8988T (cell line): ENCODE measurements at places on chromosomes 7 and 10.

DNA sequence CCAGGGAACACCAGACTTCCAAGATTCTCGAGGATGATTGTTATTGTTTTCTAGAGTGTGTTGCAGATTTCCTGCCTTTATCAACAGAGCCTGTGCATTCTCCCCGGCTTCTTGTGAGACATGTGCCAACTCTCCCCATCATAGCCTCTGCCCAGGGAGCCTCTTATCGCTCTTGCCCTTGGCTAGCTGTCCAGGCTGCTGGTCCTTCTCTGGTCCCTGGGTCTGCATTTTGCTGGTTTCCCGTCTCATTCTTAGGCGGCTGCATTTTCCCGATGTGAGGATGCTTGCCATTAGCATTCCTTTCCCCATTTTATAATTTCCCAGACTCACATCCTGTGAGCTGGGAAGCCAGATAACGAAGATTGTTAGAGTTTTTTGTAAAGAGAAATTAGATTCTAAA lies 15.2 kb downstream of the SLC13A4 start:
- DNase-seq, result no peak

DNA sequence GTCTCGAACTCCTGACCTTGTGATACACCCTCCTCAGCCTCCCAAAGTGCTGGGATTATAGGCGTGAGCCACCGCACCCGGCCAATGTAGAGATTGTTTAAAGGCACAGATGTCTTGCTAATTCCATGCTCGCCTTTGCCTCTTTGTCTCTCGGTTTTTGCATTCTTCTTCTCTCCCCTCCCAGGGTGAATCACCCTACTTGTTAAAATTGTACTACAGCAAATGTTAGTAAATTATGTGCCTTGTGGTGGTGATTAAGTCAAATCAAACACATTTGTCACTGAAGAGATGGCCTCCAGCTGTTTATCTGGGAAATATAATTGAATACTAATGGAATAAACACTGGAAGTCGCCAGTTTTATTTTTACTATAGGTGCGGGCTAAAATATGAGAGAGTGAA lies 384.4 kb upstream of the AUTS2 start:
- DNase-seq, result no peak

DNA sequence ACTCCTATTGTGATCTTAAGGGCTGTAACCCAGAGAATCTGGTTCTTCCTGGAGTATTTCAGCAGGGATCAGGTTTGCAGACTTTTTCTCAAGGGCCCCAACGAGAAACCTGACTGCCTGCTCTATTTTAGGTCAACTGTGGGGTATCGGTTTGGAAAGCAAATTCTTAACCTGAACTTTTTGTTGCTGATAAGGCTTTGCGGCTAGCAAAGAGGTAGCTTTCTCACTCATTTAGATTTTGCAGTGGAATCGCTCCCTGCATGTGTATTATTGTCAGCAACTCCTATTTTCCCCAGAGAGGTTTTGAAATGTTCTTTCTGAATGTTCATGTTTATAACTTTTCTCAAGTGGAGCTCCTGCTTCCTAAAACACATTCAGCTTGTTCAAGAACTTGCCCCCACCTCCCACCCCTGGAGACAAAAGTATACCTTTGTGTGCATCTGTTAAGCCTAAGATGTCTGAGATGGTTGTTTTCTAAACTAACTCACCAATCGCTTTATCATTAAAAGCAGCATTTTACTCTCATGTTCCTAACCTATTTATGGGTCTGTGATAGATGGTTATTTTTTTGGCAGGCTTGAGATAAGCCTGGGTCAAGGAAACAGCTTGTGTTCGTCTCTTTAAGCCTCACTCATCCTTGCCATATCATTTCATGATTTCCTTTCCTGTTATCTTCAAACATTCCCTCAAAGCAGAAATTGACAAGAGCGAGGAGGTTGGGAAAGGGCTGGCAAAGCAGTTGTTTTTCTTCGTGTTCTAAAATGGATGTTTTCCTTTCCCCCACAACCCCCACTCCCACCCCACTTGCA lies 129.8 kb downstream of the BAMBI start:
- DNase-seq, result no peak

DNA sequence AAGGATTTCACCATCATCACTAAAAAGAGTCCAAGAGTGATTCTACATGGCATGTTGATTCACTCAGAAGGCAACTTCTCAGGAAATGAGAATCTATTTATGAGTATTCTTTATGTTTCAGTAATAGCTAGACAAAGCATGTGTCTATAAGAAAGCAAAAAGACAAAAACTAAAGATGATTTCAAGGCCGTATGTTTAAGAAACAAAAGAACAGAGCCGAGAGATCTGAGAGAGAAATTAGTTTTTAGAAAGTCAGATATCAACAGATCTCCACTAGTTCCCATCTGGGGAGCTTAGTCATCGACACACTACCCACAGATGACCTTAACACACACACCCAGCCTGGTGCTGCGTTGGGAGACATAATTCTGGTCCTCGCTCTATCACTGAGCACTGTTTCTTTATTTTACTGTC lies 21.0 kb downstream of the PIP4K2A start:
- no peak for DNase-seq

DNA sequence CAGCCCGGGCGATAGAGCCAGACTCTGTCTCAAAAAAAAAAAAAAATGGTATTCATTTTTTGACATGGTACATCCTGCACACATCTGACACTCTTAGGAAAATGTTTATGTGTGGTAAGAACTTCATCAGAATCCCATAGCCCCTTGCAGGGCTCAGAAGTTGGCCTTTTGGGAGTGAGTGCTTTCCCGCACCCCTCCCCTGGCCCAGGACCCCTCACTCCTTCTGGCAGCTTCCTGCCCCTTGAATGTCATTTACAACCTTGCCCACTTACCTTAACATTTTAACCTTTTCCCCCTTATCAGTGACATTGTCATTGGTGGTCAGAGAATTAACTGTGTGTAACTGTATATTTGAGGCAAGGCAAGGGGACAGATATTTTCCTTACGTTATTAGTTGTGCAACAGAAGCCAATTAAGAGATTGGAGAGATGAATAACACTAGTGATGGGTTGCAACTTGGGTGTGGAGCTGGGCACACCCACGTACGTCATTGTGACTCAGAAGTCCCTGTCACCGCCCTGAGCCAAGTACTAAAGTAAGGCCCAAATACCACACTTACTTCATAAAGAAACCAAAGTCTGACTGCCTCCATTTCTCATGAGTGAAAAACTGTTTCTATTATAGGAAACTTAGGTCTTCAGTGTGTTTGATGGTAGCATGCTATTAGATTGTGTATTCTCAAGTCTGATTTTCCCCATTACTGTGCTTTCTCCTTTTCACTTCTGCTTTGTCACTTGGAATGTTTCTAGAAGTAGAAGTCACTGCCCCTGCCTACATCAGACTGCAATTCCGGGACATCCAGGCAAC lies 31.6 kb downstream of the OGDH start:
- DNase-seq, result no peak

GRCh38 chr10:12067336-12067735 lies 1.4 kb upstream of the DHTKD1 start:
- DNase-seq, result no peak

DNA sequence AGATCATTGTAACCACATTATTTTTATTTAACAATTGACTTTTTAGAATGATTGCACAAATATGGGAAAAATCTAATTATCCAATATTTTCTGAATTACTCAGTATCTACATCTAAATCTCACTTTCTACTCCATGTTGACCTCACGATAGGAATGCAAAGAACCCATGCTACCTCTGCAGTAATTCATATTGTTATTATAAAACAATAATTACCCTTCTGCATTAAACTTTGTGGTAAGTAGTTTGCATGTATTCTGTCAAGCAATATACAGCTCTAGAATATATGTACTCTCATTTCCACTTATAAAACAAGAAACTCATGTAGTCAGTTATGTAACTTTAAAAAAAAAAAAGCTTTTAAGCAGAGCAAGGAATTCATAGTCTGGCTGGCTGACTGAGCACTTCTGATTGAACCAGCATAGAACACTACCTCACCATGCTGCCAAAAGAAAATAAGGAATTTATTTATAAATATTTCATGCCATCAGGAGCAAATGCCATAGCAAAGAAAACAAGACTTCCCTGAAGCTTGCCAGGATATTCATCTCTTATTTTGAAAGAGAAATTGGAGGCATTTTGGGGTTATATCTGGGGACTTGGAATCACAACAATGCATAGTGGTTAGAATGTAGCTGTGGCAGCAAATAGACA lies 895.7 kb downstream of the XPNPEP1 start:
- no peak for DNase-seq
